Activated CD4-positive, alpha-beta T cell treated with anti-CD3 and anti-CD28 coated beads, Interleukin-10, Interleukin-2, amounts not matched to agents 100 ng/mL and 50 ng/mL, durations not matched to agents 16 hours and 8 hours (primary cell): ENCODE measurements at places on chromosomes 1 and 21.

GRCh38 chr1:213286235-213286634 is 235.2 kb downstream of the RPS6KC1 start:
- DNase-seq = no peak

DNA sequence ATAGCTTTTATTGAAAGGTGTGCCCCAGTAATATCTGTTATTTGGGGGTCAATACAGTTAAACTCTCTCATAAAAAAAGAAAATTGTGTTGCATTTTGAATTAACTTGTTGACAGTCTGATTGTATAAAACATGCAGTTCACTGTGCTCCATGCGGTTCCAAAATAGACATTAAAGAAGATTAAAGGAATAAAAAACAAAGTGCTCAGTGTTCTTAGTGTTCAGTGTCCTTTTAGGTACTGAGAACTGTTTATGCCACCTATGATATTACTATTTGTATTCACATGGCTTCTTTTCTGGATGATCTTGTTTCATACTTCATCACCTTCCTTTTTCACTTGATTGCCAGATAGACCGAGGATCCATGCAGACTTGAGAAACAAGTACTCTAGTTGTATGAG is 15.3 kb upstream of the SGIP1 start:
- no peak for DNase-seq

GRCh38 chr1:182041615-182042014 is 19.9 kb downstream of the ZNF648 start:
- no peak for DNase-seq

DNA sequence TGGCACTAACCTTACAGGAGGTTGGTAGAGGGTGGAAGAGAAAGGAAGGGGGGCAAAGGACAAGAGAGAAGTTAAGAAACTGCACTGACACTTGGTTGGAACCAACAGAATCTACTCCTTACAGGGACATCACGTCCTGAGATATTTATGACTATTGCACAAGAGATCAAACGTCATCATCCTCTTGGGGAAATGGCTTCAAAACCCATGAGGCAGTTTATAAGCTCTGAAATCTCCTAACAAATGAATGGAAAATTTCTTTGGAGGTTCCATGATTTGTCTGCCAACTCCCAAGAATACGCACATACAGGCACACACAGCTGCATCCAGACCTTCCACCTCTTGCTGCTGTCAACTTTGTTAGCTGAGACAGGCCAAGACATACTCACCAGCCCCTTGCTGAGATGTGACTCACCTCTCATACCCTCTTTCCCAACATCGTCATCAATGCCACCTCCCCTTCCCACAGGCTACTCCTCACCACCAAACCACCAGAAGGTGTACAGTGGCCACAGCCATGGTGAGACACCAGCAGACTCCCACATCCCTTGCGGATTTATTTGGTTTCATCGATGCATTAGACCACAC is 135.5 kb downstream of the SETD4 start:
- no peak for DNase-seq

DNA sequence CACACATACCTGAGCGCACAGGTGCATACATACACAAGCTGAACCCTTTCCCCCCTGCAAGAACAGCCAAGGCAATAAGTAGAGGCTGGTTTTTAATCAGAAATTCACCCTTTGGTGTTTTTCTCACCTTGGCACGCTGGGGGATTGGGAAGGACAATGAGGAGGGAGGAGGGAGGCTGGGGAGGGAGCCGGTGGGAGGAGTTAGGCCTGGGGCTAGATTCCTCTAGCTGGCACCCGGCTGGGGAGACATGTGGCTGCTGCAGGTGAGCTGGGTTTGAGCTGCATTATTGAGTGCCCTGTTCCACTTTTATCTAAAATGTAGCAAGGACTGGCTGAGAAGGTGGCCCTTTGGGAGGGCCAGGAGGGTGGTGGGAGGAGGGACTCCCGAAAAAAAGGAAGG is 97.8 kb upstream of the CSF3R start:
- no peak for DNase-seq

GRCh38 chr1:55519937-55520683 is 304.9 kb upstream of the USP24 start:
- no peak for DNase-seq

- no peak for DNase-seq
Measured at GRCh38 chr1:202037706-202038296, 27.4 kb downstream of the ELF3 start.

DNA sequence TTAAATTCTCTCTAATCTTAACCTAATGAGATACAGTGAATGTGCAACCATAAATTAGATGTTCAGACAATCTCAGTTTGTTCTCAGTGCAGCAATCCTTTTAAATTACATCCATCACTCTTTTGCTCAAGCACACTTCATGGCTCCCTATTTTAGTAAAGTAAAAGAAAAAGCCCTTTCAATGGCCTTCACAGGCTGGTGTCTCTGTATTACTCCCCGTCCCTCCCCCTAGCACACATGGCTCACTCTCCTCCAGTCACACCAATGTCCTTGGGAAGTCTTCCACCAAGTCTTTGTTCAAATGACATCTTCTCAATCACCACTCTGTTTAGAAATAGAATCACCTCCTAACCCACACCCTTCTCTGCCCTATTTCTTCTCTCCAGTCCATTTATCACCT is 60.3 kb upstream of the RGS7 start:
- DNase-seq = no peak

- no peak for DNase-seq
Measured at GRCh38 chr1:186175588-186175987, 199.5 kb downstream of the TPR start.

DNA sequence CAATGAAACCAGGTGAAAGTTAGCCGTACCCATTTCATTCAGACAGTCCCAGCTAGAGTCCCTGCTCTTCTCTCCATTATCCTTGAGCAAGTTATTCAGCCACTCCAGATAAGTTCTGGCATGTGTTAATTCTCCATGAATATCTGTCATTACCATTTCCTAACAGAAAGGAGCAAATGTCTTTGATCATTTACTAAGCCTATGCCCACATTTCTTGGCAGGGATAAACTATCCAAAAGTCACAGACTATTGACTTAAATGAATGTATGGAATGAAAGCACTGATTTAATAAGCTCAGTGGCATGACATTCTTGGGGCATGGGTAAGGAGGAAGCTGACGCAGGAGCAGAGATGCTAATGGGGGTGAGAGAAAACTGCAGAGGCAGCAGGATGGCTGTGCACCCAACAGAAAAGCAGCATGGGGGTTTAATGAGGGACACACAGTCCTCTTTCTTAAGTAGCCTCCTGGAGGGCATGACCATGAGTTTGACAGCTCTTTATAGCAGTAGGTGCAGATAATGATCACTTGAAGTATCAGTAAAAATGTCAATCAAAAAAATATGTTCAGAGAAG is 17.6 kb upstream of the DHCR24 start:
- no peak for DNase-seq

DNA sequence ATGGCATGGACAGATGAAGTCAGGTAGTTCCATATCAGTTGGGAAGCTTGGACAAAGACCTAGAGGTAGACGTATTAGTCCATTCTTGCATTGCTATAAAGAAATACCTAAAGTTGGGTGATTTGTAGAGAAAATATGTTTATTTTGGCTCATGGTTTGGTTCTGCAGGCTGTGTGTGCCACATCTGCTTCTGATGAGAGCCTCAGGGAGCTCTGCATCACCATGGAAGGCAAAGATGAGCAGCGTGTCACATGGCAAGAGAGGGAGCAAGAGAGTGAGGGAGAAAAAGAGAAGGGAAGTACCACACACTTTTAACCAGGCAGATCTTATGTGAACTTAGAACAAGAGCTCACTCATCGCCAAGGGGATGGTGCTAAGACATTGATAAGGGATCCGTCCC is 9.0 kb downstream of the TSACC start:
- DNase-seq = no peak

- DNase-seq = peak; percentile 63
Measured at GRCh38 chr1:203306089-203306964, 1.0 kb downstream of the BTG2 start.

DNA sequence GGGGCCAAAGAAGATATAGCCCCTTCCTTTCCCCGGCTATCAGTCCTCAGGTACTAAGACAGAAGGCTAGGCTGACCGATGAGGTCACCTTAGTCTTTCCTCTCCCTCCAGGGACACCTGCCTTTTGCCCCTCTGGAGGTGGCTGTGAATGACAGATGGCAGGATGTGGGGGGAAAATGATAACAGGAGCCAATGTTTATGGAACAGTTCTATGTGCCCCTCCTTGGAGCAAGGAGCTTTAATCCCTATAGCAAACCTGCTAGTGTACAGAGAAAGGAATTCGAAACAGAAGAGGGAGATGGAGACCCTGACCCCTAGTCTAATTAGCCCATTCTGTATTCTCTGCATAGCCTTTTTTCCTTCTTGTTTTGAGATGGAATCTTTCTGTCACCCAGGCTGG is 28.1 kb downstream of the SERINC2 start:
- no peak for DNase-seq

- DNase-seq = no peak
Measured at GRCh38 chr1:71473331-71473730, 392.5 kb upstream of the ZRANB2 start.

DNA sequence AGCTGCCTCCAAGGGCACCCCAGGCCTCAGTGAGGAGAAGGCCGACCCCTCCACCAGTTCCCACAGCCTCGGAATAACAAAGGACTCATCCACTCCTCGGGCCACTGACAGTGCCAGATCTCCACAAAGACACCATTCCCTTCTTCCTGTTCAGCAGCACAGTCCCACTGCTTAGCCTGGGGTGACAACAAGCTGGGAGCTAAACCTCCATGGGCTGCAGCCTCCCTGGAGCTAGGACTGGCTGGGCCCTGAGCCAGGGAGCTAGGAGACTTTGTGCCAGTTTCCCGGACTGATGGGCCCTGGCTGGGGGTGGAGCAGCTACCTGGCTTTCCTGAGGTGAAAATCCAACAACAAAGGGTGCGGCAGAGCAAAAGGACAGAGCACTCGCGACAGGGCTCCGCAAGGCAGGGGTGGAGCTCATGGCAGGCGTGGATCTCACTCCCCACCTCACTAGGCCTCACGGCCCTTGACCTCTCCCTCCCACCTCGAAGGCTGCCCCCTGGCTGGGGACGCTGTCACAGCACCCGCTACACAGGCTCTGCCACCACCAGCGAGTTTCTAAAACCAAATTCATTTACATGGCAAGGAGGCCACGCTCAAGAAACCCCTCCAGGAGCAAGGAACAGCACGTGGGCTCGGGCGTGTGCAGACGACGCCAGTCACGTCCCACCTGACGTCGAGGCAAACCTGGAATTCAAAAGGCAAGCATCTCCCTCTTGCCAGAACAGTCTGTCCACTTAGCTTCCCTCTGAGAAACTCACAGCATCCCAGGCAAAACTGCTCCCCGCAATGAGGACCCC is 13.8 kb downstream of the SLC35E2B start:
- DNase-seq = peak; percentile 75

DNA sequence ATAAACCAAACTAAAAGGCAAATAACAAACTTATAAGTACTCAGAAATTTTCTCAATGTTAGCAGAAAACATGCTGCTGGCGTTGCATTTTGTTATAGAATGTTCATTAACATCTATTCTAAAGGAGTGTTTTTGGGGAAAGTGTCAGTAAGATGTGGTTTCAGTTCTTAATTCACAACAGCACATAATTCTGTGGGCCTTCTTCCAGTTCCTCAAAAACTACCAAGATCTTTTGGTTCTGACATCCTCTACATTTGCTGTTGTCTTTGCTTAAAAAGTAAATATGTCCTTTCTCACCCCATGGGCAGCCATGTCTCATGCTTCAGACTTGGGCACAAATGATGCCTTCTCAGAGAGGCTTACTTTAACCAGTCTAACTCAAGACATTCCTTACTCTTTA is 152.5 kb downstream of the CDC7 start:
- no peak for DNase-seq

DNA sequence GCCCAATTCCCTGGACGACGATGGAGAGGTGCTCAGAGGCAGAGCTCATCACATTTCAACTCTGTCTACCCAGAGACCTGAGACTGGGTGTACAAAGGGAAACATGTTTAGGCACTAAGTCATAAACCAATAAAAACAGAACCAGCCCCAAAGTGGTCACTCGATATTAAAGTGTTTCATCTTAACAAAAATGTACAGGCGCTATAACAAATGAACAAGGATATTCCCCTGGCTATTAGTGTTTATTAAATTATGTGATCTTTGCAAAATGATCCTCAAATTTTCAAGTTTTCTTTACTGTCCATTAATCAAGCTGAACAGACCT is 43.6 kb downstream of the NPHP4 start:
- no peak for DNase-seq

GRCh38 chr1:153465811-153466636 is 5.6 kb upstream of the S100A7 start:
- DNase-seq = peak; percentile 69

- no peak for DNase-seq
Measured at GRCh38 chr1:175174309-175175102, 18.1 kb downstream of the KIAA0040 start.

GRCh38 chr1:7097938-7098592 is 312.8 kb downstream of the CAMTA1 start:
- no peak for DNase-seq

DNA sequence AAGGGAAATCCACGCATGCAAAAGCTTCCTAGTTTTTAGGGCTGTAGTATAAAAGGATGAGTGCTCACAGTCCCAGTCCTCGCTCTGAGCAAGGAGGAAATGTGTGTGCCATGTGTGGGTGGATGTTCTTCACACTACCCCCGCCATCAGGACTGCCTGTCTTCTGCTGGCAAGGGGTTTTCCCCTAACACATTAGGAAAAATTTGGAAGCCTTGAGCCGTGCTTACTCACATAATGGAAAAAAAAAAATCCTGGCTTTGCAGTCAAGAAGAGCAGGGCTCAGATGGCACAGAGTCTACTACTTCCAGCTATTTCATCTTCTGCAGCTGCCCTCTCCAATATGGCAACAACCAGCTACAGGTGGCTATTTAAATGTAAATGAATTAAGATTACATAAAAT is 363.1 kb downstream of the PLPP3 start:
- DNase-seq = no peak

DNA sequence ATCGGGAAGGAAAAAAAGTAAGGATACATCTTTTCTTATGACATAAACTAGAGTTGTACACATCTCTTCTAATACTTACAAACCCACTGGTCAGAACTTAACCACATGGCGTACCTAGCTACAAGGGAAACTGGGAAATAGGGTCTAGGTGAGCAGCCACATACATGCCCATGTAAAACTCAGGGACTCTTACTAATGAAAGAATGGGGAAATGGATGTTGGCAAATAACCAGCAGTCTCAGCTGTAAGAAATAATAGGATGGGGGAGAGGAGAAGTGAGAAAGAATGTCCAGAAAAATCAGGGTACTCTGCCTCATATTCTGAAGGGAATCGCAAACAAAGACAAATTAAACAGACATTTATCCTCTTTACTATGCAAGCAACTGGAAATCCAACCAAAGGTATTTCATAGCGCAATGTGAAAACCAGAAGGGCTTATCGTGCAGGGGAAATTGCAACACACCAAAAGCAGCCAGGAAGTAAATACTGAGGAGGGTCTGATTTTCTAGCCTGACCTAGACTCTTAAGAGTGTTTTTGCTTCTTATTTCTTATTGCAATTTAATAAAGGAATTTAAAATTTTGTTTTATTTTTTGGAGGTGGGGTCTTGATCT is 17.5 kb downstream of the GTF2B start:
- DNase-seq = no peak
